ENCODE measurements at places on chromosomes 16 and 17.

DNA sequence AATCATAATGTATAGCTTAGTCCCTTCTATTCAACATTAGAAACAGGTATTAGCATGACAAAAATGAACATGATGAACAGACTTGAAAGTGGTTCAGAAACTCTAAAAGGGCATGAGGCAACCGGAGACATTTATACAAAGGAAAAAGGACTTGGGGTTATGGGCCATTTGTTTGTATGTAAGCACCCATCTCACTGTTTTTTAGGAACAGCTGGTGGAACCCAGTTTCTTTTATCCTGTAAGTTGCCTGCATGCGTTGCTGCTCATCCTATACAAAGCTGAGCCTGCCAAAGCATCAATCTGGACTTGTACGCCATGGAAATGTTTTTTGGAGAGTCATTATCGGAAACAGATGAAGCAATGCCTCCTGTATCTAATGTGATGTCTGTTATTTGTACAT lies 72.3 kb upstream of the NACA2 start:
- DNase-seq = no peak

DNA sequence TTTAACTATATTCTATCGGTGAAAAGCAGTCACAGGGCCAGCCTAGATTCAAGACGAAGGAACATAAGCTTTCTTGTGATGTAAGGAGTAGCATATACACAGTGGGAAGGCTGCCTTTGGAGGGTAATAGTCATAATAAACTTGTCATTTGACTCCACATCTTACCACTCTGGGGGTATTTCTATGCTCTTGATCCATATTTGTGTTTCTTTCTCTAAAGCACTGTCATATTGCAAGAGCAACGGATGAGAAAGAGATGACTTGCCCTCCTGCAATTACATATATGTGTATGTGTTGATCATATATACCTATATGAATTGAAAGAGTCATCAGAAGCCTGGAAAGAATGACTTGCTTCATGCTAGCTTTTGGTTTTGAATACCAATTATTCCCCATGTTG lies 225.4 kb upstream of the HS3ST3A1 start:
- DNase-seq = no peak

DNA sequence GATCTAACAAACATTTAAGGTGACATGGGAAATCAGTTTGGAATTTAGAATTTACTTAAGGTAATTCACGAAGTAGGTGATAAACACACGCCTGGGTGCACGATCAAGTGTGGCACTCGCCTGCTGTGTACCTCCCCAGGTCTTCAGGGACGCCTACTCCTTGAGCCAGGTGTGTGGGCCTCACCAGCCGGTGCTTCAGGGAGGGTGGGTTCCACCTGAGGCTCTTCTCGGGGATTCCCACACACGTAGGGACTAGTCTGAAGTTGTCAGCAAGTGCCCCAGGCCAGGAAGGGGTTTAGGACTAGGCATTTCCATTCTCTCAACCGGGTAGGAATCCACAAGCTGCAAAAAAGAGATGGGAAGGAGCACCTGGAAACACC lies 9.8 kb upstream of the NAT9 start:
- no peak for DNase-seq

DNA sequence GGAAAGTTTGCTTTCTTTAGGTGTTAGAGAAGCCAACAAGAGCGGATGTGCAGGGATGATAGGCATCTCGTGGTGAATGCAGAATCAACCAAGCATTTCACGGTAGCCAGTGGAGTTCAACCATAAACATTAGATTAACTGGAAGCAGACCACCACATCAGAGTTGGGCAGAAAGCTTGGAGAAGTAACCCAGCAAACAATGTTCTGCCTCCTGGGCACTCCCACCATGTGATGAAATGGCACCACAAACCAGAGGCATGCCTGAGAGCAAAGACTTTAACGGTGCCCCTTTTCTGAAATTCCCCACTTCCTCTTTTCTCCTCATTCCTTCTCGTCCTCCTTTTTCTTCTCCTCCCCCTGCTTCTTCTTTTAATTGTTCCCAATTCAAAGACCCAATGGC lies 193.5 kb upstream of the ANKFN1 start:
- no peak for DNase-seq
